ENCODE measurements at places on chromosomes 6 and 20.
A peak's percentile ranks its signal among the peaks of the same experiment; 100 is the strongest.

DNA sequence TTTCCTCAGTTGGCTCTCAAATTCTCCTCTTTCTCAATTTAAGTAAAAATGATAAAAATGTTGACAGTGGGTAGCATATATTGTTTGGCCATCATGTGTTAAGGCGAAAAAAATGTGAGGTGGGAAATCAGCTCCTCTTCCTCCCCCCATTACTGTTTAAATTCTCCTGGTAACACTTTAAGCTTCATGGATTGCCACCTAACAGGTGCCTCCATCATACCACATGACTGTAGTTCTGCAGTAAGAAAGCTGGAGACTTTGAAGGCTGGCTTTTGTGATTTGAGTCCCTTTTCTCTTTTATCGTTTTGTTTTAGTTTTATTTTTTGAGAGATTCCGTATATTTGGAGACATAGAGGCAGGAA lies 1.2 kb downstream of the ZFAND3 start:
- no peak for DNase-seq

DNA sequence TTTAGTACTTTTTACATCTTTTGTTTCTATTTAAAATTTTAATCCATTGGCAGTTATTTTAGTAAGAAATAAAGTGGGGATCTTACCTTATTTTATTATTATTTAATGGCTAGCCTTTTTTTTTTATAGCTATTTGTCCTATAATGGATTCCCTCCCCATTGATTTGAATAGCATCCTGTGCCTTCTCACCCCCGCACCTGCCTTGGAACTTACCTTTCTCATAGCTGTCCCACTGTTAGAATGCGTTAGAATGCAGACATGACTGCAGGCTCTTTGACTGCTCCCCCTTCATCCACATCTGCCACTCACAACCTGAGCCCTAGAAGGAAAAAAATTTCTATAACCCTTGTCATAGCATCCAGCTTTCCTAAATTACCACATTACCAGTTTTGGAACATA lies 9.1 kb downstream of the PKIB start:
- no peak for DNase-seq

DNA sequence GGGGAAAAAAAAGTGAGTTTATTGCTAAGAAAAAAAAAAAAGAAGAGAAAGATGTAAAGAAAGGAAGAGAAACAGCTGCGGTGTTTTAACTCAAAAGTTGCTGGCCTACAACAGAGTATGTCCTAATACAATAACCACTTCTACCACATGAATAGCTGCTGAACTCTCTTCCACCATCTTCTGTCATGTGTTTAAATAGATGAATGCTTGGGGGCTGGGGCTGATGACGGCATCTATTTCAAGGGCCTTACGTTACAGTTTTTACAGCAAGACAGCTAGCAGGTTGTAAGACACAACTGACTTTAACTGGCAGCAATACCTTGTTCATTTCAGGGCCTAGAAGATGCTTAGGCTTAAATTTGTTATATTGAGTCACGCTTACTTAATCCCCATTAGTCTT lies 50.4 kb downstream of the MAP3K7 start:
- no peak for DNase-seq

GRCh38 chr6:1110164-1110563 lies 201.7 kb upstream of the FOXQ1 start:
- no peak for DNase-seq

GRCh38 chr20:34525709-34526416 lies 9.6 kb downstream of the DYNLRB1 start:
- peak; percentile 98 for DNase-seq

- no peak for DNase-seq
Observed at GRCh38 chr6:36571122-36572043, 22.8 kb upstream of the SRSF3 start.

DNA sequence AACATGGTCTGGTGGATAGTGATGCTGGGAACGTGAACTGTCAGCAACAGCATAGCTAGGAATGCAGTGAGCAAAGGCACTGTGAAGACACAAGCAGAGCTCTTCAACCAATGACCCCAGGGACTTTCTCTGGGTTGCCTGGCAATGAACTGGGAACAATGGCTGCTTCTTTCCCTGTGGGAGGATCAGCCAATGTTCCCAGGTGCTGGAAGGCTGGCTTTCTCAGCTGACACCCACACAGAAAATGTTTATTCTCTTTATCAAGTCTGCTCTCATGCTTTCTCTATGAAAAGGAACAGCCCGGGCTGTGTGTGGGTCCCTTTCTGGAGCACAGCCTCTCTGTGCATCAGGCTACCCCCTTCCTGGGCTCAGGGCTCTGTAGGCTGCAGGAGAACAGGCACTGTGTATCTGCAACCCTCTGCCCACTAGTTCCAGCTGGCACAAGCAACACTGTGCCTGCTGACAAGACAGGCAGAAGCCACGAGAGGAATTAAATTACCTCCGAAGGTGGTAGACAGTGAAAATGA lies 54.2 kb downstream of the HFE start:
- no peak for DNase-seq

GRCh38 chr6:69866770-69867638 lies 648 bp downstream of the COL19A1 start:
- DNase-seq, result peak; percentile 47

DNA sequence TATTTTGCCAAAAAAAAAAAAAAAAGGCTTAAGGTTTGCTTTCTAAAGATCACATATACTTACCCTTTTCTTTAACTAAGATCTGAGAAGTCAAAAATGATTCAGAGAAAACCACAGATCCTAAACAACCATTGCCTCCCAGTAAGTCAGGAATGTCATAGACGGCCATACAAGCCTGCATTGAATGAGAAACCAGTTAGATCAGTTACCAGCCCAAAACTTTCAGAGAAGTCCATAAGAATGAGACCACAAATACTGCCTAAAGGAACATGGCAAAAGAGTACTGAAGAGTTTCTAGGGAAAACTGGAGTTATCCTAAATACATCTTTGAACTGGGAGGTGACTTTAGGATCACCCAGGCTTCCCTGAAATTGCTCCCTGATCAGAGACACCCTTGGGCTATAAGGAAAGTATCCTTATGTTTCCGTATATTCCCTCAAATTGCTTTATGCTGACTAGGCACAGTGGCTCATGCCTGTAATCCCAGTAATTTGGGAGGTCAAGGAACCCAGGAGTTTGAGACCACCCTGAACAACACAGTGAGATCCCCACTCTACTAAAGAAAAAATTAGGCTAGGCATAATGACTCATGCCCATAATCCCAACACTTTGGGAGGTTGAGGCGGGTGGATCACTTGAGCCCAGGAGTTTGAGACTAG lies 79.4 kb upstream of the SLC4A11 start:
- DNase-seq, result no peak

- no peak for DNase-seq
Observed at GRCh38 chr6:148169706-148170105, 172.9 kb upstream of the SASH1 start.

DNA sequence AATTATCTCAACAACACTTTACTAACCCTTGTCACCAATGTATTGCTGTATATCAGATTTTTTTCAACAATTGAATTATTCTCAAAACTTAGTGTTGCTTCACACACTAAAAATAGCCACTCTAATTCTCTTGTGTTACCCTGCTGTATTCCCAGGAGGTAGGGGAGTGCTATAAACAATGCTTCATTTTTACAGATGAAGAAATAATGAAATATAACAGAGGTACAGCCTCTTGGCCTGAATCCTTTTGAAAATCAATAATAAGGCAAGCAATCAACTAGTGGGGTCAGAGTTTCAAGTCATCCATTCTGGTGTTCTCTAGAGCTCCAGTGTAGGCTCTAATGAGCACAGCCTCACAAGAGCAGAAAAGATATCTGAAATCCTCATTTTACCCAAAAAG lies 10.9 kb downstream of the HIVEP2 start:
- DNase-seq, result no peak

- DNase-seq, result no peak
Observed at GRCh38 chr20:62064770-62065673, 659 bp downstream of the TAF4 start.

DNA sequence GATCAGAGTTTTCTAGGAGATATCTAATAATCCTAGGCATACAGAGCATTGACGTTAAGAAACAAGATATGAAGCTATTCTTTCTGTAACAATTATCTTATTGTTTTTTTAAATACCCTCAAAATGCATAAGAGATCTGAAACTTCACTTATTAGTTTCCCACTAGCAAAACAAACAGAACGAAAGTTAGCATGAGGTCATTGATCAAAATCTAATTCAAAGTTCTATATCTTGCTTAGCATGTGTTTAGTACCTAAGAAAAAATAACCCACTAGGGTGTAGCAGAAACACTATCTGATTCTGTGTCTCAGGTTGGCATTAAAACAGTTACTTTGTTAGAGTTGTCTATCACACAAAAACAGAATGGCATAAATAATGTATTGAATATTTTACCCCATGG lies 1288.4 kb downstream of the EPHA7 start:
- DNase-seq, result no peak
